ENCODE measurements at places on chromosomes 4 and X.

- no peak for DNase-seq
Observed at GRCh38 chr4:6892190-6892908, 17.3 kb upstream of the TBC1D14 start.

GRCh38 chr4:13521047-13521446, 23.3 kb downstream of the NKX3-2 start:
- no peak for DNase-seq

- DNase-seq: no peak
Observed at GRCh38 chrX:12423346-12423745, 285.1 kb downstream of the FRMPD4 start.

DNA sequence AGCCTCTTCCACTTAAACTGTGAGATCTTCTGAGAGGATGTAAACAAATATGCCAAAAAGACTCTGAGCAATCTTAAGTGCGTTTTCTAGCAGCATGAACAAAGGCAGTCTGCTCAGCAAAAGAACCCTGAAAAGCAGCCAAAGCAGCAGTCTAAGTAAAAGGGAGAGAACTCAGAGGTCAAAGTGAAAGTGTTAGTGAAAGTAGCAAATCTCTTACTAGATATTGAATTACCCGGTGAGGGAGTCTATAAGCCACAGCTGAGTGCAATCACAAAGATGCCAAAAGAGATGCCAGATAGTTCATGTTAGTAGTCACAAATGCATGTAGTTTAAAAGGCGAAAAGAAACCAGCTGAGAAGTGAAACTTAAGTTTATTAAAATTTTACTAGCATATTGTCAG, 7.9 kb upstream of the GNRHR start:
- no peak for DNase-seq

DNA sequence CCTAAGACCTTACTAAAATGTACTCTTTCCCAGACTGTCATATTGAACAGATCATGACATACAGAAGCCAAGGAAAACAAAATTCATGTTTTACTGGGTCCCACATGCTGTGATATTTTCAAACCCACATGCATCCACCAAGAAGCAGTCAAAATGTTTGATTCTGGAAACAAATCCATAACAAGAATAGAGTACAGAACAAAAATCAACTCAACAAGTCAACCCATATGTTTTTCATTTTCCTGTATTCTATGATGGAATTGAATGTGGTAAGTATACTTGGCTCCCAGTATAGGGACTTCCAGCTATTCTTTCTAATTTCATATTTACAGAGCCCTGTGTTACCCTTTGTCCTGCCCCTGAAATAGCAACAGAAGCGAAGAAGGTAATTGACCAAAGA, 106.8 kb downstream of the COL25A1 start:
- DNase-seq: no peak

DNA sequence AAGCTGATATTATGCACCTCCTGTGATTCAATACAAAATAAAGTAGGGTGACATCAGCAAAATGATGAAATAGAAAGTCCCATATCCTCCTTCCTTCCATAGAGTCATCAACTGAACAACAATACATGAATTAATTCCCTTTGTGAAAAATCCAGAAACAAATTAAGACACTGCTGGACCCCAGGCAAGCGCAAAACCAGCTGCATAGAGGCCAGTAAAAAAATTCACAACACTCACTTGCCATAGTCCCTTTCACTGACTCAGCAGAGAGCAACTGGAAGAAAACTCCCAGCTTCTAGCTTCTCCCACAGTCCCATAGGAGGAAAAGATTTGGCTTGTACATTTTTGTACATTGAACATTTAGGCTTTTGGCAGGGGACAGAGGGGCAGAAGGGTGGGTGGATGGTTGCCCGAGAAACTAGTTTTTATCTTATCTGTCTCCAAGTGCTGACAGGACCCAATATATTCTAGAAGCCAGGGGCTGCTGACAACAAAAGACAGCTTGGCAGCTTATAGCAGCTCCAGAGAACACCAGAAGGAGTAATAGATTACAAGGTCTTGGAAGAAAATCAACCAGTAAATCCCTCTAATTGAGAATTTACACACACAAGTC, 124.6 kb downstream of the NDST3 start:
- DNase-seq: no peak

DNA sequence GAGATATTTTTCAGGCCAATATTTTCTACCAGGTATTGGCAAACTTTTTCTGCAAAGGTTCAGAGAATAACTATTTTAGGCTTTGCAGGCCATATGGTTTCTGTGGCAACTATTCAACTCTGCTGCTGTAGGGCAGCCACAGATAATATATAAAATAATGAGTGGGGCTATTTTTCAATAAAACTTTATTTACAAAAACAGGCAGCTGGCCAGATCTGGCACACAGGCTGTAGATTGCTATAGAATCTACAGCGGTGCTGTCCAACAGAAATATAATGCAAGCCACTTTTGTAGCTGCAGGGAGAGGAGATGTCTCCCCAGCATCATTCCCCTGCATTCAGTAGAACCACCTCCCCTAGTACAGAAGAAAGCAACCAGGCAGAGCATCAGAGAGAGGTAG, 97.6 kb upstream of the BCOR start:
- no peak for DNase-seq

- DNase-seq: no peak
Observed at GRCh38 chr4:113582737-113583136, 178.8 kb downstream of the CAMK2D start.

Measured in HEK293T (cell line).